ENCODE measurements at places on chromosomes 6 and 20.
A peak's percentile ranks its signal among the peaks of the same experiment; 100 is the strongest.

GRCh38 chr20:53847139-53847836, 223.1 kb downstream of the BCAS1 start:
- DNase-seq, result no peak

DNA sequence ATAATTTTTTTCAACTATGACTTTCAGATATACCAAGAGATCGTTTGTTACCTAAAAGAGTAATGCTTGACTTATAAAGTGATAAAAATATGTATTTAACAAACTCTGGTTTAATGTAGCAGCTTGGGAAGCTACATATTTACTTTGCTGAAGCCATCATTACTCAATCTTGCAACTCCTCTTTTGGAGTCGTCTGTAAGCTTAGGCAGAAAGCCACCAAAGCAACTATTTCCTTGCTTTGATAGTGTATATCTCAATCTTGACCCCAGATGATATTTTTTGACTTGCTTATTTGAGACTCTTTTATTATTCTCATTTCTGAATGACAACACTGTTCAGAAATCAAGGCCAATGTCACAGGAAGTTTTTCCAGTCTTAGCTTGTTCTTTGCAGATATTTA, 183.0 kb downstream of the SAMD5 start:
- DNase-seq, result no peak

DNA sequence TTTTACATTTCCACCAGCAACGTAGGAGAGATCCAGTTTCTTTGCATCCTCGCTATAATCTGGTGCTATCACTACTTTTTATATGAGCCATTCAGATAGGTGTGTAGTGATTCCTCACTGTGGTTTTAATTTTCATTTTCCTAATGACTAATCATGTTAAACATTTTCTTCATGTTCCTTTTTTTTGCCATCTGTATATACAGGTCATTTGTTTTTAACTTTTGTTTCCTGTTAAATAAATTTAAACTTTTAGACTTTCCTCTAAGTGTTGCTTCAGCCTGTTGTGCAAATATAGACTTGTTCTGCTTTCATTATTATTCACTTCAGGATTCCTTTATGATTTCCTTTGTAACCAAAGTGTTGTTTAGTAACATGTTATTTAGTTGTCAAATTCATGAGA, 697.4 kb downstream of the PTPRT start:
- no peak for DNase-seq

DNA sequence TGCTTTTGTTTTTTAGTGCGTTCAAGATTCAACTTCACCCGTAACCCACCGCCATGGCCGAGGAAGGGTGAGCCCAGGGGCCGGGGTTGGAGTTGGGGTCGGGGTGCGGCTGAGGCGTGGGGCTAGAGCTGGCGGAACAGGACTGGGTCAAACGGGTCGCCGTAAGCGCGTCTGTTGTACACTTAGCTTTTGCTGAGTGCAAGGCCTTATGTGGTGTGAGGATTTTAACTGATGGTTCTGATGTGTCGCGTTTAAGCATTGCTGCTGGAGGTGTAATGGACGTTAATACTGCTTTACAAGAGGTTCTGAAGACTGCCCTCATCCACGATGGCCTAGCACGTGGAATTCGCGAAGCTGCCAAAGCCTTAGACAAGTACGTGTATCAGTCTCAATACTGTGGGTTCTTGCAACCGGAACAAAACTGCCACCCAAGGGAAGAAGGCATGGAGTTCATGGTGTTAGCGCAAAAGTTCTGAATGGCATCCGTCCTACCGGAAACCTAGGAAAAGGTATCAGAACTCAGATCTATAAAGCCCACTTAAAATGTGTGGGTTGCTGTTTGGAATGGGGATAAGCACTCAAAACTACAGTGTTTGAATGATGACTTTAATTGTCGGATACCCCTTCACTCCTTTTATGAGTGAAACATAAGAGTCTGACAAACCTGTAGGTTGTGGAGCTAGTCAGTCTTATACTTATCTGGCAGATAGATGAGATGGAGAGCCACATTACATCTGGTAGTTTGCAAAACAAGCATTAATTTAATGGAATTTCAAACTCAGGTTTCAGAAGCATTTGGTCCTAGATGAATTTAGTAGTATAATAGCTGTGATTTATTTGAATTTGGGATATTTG, 574 bp downstream of the RPS12 start:
- no peak for DNase-seq

GRCh38 chr6:56890066-56890465, 64.8 kb upstream of the BEND6 start:
- no peak for DNase-seq

GRCh38 chr20:32333988-32334885, 23.9 kb upstream of the ASXL1 start:
- DNase-seq, result no peak

DNA sequence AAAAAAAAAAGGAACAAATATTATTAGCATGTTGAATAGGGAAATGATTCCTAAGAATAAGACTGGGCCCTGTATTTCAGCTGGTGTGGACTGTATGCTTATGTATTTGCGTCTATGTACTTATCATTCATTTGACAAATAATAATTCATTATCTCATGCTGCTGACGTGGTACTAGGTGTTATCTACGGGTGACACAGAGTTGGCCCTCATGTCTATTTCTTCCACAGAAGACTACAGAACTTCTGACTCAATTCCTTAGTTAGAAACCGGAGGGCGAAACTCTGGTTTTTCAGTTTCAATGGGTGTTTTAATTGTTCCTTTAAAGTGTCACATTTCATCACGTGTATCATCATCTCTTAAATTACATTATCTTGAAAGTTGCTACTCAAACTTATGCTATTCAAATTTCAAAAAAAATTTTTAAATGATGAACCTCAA, 305.9 kb downstream of the CLIC5 start:
- DNase-seq, result peak; percentile 46

GRCh38 chr6:24391756-24392405, 10.9 kb upstream of the MRS2 start:
- DNase-seq, result no peak

DNA sequence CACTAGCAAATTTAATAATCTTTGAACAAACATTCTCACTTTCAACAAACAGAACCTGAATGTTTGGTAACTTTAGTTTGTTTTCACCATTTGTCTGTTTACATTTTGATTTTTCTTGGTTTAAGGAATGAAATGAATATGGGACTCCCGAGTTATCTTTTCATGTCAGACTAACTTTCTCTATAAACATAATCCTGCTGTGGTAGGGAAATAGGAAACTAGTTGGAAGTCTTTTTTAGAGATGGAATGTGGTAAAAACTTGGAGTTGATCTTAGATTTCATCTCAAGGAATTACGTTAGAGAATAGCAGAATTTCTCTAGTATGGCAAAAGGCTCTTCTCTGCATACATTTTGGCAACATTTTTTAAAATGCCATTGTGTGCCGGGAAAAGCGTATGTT, 206.5 kb downstream of the CDKAL1 start:
- DNase-seq, result no peak

- DNase-seq, result no peak
Observed at GRCh38 chr6:126720304-126720703, 380.4 kb downstream of the CENPW start.

- DNase-seq, result no peak
Observed at GRCh38 chr6:125201961-125202729, 48.6 kb downstream of the TPD52L1 start.

DNA sequence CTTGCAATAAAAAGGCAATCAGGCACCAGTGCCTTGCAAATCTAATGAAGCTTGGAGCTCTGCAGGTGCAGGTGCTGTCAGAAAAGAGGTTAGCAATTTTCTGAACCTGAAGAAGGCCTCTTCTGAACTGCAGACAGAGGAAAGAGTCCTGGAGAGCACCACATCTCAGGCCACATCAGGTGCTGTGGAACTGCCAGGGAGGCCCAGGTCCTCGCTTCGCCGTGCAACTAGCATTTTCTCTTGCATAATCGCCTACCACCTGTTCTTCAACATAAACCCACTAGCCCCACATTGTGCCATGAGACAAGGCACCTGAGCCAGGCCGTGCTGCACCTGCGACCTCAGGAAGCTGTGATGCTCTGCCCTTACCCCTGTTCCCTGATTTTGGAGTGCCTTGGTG, 187.6 kb downstream of the DTNBP1 start:
- no peak for DNase-seq

DNA sequence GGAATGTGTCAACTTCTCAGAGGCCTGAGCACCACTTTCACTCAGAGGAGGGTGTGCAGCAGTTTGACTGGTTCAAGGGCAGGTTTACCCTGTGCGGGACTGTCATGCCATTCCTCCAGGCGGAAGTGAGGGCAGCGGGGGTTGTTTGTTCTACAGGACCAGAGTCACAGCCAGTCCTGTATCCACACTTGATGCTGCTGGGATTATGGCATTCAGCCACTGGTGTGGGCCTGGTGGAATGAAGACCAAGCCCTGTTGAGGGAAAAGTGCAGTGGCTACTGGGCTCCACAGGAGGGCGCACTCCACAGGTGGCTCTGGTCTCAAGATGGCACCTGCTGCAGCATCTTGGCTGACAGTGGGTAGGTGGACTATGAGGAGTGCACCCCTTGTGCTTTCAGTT, 14.8 kb downstream of the SEMG2 start:
- peak; percentile 22 for DNase-seq
